ENCODE measurements at places on chromosomes 11 and 22. TPM values are rescaled to one million over a fixed set of nuclear protein-coding genes. Genes with fewer than 3 reads are reported as not detected.

IGF2 gene
- total RNA-seq, result not detected

ENTHD1 gene
- not detected for total RNA-seq

TRPC6 gene
- total RNA-seq, result under 0.01 TPM

RIMBP3B gene
- not detected for total RNA-seq

OR5B21 gene
- not detected for total RNA-seq

FAM227A gene
- total RNA-seq, result 0.13 TPM

C11orf97 gene
- not detected for total RNA-seq

MICALL1 gene
- total RNA-seq, result 46.0 TPM

All from GM23248 (cell line).